ENCODE measurements at places on chromosomes 11 and 22.
A peak's percentile ranks its signal among the peaks of the same experiment; 100 is the strongest.

GRCh38 chr11:66850235-66850587, 6.7 kb upstream of the LRFN4 start:
- no peak for DNase-seq

GRCh38 chr11:118742304-118742703, 48.7 kb downstream of the DDX6 start:
- DNase-seq, result no peak

- DNase-seq, result no peak
Observed at GRCh38 chr22:49760630-49761571, 66.8 kb downstream of the BRD1 start.

- DNase-seq, result no peak
Observed at GRCh38 chr11:66498506-66498905, 11.9 kb upstream of the BBS1 start.

DNA sequence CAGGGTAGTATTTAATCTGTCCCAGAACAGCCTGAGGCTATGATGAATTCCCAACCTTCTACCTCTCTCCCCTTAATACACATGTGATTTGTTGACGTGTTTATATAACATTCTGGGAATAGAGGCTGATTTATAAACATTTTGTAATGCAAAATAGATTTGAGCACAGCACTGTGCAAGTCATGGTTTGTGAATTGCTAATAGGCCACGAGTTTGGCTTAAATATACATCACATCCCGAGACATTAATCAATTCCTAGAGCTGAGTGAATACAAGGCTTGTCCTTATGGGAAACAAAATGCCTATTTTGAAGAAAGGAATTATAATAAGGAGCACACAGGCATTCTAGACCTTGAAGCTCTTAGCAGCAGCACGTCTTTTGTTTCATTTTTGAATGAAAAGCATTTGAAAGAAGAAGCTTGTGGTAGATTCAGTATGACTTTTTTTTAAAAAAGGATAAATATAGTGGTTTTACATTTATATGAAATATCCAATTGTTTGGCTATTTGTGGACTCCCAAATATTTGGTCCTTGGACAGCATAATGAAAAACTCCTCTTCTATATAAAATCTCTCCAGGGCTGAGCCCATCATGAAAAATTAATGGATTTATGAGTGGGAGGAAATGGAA, 116.4 kb downstream of the SLC17A6 start:
- DNase-seq, result no peak

DNA sequence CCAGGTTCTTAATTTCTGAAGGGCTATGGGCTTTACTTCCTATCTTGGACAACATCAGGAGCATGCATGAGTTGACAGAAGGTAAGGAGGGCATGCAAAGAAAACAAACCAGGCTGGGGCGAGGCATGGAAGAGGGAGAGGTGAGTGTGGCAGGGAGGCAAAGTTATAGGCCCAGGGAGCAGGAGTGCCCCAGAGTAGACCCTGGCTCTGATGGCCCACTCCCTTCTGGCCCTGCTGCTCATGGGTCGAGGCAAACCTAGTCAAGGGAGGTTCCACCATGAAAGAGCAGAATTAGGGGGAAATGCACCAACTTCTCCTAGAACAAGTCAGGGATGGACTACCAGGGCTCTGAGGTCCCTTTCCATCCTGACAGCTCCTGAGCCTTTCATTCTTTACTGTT, 10.2 kb downstream of the CHRNA10 start:
- DNase-seq, result no peak

GRCh38 chr11:65479184-65480145, 19.4 kb upstream of the MALAT1 start:
- DNase-seq, result no peak

DNA sequence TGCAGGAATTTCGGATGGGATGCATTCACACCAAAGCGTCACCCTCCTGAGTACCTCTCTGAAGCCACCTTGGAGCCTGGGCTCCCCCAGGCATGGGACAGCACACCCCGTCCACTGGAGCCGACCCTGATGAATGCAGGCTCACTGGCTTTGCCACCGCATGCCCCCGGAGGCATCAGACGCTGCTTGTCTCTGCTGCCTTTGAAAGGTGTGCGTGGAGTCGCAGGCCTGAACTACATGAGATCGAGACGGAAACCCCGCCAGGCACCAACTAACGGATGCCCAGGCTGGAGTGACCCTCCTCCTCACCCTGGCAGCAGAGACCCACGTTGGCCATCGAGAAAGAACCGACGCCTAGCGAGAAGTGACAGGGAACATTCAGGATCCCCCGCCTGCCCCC, 22.5 kb downstream of the KRTAP5-5 start:
- DNase-seq, result no peak

GRCh38 chr11:28461338-28461737, 353.1 kb downstream of the METTL15 start:
- DNase-seq, result no peak

DNA sequence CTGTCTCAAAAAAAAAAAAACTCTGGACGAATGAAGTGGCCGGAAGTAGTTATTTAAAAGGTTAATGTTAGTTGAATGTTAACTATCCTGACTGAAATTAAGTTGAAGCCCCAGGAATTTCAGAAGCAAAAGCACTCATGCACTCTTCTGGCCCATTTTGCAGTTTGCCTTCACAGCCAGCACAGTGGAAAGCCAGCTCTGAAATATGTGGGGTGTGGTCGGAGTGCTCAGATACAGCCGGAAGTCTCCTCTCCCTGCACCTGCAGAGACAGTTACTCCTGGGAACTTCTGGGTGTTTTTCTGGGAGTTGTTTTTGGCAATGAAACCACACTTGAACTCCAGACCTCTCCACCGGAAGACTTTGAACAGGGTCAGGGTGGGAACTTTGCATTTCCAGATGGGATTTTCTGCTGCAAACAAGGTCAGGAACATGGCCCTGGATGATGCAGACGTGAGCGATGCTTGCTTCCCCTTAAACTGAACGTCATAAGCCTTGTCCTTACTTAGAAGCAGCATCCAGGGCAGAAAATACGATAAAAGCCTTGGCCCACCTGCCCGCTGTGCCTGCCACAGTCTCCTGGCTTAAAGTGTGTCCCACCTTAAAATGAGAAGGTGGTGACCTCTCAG, 21.5 kb upstream of the CABP2 start:
- no peak for DNase-seq

- no peak for DNase-seq
Observed at GRCh38 chr11:6695377-6695776, 12.2 kb upstream of the MRPL17 start.

- DNase-seq, result no peak
Observed at GRCh38 chr22:37303821-37304274, 21.5 kb downstream of the CYTH4 start.

DNA sequence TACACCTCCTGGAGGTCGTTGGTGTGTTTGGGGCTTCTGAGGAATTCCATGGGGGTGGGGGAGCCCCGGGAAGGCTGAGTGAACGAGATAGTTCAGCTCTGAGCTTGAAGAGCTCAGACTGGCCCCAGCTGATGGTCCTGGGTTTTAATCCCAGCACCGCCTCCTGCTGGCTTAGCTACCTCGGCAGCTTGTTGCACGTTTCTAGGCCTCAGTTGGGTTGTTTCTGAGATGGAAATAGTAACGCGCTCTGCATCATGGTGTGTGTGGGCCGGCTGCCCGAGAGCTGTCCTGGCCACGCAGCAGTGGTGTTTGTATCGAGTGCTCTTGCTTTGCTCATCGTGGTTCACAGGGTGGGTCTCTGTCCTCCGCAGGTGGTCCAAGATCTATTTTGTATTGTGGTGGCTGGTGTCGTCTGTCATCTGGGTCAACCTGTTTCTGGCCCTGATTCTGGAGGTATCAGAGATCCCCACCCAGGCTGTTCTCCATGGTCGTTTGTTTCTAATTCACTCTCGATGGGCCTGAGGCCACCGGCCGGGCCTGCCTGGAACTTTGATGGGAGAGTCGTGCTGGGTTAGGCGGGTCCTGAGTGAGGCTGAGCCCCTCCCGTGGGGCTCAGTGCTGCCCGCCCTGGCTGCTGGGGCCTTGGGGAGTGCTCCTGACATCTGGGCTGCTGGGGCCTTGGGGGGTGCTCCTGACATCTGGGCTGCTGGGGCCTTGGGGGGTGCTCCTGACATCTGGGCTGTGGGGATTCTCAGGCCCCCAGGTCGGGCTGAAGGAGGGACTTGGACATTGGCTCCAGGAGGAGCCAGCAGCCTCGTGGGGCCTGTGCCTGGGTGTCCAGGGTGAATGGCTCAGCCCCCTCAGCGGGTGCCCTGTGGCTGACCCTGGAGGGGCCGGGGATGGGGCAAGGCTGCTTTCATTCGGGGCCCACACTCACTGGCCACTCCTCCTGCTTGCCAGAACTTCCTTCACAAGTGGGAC, 37.7 kb downstream of the TPCN2 start:
- no peak for DNase-seq

DNA sequence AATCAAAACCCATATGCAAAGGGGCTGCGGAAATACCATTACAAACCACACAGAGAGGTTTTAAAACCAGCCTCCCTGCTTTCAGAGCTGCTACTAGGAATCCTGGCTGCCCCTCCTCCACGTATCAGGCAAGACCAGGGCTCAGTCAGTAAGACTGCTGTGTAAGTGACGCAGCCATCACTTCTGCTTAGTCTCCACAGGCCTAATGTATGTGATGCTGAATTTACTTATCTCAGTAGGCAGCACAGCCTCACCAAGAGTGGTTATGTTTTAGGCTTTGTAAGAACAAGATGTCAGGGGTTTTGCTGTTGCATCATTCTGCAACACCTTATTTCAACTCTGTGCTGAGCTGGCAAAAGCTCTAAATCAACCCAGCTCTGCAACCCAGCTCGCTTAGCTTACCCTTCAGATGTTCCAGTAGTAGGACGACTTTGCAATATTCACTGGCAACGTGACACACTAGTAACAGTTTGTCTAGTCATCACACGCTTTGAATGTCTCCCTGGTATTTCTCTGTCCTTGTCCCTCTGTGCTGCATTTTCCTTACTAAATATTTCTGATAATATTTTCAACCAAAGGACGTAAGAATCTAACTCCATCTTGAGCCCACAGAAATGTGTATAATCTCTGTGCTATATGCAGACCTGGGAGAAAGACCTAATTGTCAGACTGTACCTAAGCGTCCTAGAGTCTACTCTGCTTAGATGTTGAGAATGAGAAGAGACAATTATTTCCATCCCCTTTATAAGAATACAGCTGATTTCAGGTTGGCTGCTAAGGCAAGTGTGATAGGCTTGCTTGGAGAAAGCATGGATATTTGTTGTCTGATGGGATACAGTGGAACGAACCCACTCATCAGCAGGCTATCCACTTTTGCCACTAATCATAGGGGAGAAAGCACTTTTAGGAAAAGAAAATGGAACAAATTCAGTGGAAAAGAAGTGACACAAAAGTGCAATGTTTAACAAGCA, 72.2 kb downstream of the LARGE2 start:
- DNase-seq, result no peak

- peak; percentile 82 for DNase-seq
Observed at GRCh38 chr11:33899400-33900037, 7.6 kb upstream of the LMO2 start.

GRCh38 chr11:43923406-43924111, 18.9 kb upstream of the C11orf96 start:
- no peak for DNase-seq

DNA sequence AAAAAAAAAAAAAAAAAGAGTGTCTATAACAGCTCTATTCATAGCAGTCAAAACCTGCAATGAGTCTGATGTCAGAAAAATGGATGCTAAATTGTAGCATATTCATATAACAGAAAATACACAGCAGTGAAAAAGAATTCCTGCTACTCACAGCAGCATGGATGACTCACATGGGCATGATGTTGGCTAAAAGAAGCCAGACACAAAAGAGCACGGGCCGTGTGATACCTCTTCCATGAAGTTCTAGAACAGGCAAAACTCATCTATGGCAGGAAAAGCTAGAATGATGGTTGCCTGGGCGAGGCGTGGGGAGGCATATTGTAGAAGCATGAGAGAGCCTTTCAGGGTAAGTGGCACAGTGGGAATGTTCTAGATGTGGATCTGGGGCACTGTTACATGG, 18.9 kb downstream of the PLAAT3 start:
- no peak for DNase-seq

DNA sequence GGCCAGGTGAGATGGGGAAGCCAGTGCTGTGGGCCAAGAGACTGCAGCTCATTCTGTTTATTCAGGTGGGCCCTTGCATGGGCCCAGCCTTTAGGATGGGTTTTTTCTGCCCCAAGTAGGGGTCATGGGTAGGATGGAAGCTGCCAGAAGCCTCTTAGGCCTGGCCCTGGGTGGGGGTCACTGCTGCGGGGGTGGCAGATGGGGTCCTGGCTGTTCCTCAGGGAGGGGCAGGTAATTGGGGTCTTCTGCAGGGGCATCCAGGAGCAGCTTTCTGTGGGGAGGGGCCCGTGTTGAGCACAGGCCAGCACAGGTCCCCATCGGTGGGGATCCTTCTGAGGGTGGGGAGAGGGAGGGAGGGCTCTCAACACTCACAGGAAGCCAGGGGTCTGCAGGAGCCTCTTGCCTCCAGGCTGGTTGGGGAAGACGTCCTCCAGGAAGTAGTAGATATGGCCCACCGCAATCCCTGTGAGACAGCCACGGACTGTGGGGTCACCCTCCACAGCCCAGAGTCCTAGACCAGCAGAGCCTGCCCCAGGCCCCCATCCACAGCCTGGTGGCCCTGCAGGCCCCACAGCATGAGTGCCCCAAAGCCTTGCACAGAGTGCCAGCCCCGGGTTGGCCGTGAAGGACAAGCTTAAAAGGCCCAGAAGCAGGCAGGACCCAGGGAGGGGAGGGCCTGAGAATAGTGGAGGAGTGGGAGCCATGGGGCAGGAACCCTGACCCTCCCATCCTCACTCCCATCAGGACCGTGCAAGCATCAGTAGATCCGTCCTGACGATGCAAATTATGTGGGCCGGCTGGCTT, 1.9 kb downstream of the DERL3 start:
- no peak for DNase-seq

DNA sequence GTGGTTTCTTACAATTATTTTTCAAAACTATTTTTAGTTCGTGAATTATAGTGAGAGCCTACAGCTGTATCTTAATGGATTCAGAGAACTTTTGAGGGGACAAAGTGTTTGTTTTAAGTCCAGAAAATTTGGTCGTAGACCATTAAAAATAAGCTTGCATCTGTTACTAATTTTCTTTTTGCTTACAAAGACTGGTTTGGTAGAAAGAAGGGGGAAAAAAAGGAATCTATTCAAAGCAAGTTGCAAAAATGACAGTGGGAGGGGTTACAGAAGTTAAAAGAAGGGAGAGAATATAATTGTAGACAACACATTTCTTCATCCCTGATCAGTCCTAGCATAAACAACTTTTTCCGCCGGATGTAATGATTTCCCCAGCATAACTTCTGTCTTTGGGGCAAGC, 72.1 kb downstream of the AMOTL1 start:
- no peak for DNase-seq

DNA sequence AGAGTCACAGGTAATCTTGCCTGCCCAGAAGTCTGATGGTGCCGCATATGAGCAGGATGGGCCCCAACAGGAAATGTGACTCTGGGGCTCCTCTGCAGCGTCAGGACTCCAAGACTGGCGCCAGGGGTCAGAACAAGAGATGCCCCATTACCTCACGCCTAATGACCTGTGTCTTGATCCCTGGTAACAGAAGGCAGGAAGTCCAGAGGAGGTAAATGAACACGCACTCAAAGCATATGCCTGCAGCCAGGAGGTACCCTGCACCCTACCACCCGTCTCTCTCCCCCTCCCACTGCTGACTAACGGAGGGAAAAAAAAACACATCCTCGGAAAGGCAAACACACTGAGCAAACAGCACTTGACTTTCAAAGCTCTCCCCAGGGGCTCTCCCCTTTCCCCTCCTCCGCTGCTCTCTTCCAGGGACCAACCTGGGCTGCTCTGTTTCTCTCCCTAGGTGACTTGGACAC, 37.3 kb downstream of the ABCC8 start:
- no peak for DNase-seq

GRCh38 chr11:85694385-85694980, 8.5 kb upstream of the CCDC89 start:
- DNase-seq, result no peak

All from NCI-H1694 treated with DMSO at 0.1 percent for 48 hours (cell line).